ENCODE measurements at places on chromosomes 11 and 22.

DNA sequence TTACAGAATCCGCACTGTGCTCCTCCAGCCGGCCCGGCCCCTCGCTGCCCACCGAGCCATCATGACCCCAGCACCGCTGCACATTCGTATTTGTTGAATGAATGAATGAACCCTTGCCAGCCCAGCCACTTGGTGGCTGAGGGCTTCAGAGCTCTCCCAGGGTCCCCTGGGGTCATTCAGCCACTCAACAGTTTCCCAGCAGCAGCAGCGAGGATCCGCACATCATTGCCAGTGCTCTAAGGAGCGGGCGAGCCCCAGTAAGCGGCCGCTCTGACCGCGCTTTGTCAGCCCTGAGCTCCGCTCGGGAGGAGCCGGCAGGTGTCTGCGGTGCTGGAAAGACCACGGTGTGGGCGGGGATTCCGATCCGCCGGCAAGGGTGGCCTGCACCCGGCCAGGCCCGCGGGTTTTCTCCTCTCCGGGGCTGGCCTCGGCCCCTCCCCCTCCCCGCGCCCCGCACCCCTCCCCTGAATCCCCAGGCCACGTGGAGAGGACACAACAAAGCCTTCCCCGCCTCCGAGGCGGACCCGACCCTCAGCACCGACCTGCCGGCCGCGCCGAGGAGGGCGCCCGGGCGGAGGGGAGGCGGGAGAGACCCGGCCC, 563 bp downstream of the BID start:
- DNase-seq = peak; percentile 70

- no peak for DNase-seq
Observed at GRCh38 chr22:29393019-29393608, 4.7 kb upstream of the AP1B1 start.

- DNase-seq = no peak
Observed at GRCh38 chr22:46110215-46110614, 40.1 kb upstream of the PPARA start.

DNA sequence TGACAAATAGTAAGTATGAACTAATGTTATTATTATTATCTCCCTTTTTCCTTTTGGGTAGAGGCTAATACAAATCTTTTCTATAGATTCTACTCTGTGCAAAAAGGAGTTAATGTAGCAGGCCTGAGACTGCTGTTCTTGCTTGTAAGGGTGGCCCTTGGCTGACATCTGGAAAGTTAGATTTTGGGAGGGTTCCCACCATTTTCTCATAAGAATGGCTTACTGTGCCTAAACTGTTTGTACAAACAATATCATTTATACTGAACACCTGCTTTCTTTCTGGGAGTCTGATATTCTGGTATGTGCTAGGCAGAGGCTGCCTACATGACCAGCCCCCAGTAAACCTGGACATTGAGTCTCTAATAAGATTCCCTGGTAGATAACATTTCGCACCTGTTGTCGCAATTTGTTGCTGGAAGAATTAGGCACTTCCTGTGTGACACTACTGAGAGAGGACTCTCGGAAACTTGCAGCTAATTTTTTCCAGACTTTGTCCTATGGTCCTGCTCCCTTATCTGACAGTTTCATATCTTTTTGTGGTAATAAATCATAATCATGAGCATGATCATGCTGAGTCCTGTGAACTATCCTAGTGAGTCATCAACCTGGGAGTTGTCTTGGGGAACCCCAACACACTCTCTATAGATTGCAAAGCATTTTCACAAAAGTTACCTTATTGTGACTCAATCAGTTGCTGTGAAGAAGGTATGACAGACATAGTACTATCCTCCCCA, 257.7 kb upstream of the CCDC90B start:
- DNase-seq = no peak

DNA sequence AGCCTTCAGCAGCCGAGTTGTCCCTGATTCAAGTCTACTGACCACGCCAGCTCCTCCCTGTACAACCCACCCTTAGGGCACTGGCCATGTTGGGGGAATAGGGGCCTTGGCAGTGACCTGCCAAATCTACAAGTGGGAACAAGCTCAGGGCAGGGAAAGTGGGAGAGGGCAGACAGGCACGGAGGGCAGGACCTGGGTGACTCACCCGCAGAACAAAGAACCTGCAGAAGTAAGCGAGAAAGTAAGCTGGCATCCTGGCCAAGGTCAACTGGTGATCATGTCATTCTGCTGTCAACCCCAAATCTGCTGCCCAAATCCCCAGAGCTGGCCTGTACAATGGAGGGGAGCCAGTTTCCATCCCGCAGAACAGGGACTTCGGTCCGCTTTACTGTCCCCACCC, 7.9 kb upstream of the SCGB1A1 start:
- no peak for DNase-seq

GRCh38 chr11:33656768-33657167, 43.9 kb downstream of the C11orf91 start:
- no peak for DNase-seq

DNA sequence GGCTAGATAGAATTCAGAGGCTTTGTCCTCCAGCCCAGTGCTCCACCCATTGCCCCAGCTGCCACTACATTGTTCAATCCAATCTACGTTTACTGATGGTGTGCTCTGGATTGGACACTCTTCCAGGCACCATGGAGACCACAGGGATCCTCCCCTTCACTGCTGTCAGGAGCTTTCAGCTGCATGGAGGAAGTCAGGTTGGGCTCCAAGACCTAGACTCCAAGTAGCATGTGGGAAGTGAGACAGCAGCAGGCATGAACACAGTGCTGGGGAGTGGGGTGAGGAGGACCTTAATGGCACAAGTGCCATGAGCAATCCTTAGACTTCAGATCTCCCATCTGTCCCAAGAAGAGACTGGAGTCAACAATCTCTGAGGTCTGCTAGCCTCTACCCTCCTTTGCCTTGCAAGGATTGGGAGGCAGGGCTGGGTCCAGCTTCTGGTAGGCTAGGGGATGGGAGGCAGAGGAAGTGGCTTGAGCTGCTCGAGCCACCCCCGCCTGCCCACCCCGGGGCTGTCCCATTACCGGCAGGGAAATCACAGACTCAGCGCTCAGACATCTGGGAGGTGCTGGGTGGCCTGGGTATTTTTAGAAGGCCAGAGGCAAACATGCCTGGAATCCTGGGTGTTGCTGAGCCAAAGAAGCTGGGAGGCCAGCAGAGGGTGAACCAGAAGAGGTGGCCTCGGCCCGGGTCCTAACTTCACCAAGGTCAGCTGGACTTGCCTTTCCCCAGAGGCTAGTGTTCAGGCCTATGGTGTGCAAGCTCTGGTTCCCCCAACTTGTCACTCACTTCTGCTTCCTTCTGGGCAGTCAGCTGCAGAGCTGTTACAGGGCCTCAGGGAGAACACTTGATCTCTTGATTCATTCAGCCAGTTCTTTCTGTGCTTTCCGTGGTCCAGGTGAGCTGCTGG, 15.2 kb upstream of the FCHSD2 start:
- no peak for DNase-seq

GRCh38 chr22:17612057-17612456, 16.5 kb downstream of the ATP6V1E1 start:
- DNase-seq = no peak

DNA sequence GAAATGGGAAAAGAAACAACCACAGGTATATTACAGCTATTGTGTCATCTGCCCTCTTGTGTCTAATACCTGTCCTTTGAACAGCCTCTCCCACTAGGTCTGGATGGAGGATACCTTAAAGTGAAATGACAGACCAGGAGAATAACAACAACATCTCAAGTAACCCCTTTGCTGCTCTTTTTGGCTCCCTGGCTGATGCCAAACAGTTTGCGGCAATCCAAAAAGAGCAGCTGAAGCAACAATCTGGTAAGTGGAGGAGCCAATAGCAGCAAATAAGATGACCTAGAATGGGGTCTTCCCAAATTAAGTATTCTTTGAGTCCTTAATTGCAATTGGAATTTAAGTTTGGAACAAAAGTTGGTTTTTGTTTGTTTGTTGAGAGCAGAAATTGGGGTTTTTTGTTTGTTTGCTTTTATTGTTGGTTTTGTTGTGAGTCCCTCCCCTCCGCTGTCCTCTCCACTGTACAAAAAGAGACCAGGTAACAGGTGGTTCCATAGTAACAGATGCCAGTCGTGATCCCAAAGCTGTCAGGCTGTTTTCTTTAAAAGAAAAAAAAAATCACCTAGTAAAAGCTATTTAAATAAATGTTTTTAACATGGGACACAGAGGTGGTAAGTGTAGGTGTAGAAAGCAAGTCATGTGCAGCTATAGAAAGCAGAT, 5.7 kb downstream of the UBE4A start:
- DNase-seq = no peak

GRCh38 chr22:23282089-23282501, 101.8 kb downstream of the BCR start:
- no peak for DNase-seq

DNA sequence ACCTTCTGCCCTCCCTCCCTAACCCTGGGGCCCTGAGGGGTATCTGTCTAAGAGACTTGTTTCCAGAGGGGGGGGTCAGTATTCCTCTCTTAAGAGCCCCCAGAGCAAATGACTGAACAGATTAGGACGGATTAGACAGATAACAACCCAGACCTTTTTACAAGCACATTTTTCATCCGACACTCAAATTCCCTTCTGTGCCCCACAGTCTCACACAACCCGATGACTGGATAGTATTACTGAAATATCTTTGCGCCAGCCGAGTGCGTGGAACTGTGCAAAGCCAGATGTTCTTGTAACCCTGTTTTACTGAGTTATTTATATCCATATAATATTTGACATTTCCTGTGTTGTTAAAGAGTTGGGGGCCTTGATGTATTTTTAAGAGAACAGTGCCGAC, 30.9 kb upstream of the FLI1 start:
- no peak for DNase-seq

GRCh38 chr11:61635304-61635703, 44.9 kb upstream of the DAGLA start:
- no peak for DNase-seq

DNA sequence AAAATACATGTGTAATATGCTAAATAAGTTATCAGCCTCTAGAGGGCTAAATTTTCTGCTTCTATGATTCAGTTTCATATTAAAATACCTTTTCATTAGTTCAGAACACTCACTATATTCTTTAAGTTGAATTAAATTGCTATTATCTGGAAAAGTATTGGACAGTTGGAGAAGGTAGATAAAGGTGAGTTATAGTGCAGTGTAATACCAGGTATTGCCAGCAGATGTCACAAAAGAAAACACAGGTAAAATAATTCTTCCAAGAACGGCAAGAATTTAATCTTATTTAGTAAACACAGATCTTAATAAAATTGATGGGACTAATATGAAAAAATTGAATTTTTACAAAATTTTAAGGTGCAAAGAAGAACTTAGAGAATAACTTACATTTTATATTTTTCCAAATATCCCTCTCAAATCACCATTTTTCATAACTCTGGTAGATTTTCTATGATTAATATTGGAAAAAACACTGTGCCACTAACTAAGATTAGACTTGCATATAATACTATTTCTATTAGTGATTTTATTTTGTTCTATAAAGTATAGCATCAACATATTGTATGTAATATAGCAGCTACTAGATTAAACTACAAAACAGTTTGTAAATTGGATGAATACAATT, 1.7 kb upstream of the LRRC4C start:
- no peak for DNase-seq

DNA sequence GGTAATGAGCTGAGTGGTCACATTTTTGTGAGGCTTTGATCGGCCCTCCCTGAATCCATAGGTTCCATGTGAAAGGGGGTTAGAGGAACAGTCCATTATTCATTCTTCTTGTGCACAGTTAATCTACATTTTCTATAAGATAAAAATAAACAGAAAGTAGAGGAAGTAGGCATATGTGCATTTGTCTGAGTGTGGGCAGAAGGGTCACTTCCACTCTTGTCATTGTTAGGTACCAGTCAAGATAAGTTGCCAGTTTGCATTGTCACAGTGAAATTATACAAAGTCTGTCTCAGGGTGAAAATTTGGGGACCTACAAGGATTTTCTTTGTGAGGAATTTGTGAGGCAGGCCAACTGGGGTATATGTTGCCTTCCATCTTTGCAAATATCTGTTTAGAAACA, 4.6 kb upstream of the APOL4 start:
- no peak for DNase-seq

- DNase-seq = no peak
Observed at GRCh38 chr11:125090816-125091215, 20.6 kb downstream of the TMEM218 start.

DNA sequence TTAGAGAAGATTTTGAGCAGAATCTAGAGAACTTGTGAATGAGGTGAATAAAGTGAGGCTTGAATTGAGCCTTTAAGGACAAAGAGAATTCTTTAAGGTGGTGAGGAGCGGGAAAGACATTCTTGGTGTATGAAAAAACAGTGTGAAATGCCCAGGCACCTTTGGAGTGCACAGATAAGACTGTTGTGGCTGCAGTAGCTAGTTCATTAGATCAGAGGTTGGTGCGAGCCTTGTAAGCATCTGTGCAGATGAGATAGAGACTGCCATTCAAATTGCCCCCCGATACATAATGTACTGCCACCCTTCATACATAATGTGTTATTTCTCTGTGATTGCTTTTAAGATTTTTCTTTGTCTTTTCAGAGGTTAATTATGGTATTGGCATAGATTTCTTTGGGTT, 31.3 kb downstream of the ATXN10 start:
- no peak for DNase-seq

GRCh38 chr22:41367680-41368542, 13.8 kb upstream of the TEF start:
- no peak for DNase-seq
